ENCODE measurements at places on chromosomes 1 and 21.

- no peak for DNase-seq
Observed at GRCh38 chr1:48644190-48644900, 132.3 kb downstream of the BEND5 start.

DNA sequence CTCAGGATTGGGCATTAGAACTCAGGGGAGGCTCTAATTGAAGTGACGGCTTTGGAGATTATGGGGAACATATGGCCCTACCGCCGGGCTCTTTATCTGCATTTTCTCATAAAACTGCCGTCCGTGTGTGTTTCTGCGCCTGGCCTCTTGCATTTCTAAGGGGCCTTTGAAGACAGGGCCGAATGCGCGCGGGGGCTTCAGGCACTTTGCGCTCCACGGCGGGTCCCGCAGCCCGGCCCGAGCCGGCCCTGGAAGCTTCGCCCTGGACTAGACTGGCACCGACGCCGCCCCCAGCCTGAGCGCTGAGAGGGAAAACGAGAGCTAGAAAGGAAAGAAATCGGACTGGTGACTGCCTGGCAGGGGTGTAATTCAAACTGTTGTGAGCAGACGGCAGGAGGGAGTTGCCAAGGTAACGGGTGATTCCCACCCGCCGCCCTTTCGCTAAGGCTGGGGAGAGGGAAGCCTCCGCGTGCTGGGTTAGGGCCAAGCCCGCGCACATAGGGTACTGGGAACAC, 120.7 kb downstream of the LMX1A start:
- DNase-seq, result no peak

DNA sequence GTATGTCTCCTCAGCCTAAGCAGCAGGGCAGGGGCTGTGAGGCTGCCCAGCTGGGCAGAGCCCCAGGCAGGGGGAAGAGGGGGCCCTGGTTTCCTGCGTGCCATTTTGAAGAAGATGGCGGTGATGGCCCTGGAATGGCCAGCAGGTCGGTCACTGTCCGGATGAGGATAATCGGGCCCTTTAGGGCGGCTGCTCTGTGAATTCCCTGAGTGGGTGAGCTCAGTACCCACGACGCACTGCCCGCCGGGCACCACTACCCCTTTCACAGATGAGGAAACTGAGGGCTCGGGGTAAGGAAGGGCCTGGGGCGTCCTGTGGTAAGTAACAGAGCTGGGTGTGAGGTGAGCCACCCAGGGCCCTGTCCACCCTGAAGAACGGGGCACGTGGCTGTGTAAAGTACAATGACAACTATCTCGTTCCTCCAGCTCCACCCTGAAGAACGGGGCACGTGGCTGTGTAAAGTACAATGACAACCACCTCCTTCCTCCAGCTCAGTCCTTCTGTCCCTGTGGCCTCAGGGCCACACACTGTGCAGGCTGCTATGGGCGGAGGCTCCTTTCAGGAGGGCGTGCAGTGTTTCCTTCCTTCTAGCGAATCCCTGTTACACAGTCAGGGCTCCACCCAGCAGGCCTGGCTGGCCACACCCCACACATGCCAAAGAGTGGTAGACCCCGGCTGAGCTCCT, 23.2 kb downstream of the ITGB2 start:
- DNase-seq, result no peak

- DNase-seq, result peak; percentile 58
Observed at GRCh38 chr1:243848858-243849420, 1.1 kb downstream of the AKT3 start.

DNA sequence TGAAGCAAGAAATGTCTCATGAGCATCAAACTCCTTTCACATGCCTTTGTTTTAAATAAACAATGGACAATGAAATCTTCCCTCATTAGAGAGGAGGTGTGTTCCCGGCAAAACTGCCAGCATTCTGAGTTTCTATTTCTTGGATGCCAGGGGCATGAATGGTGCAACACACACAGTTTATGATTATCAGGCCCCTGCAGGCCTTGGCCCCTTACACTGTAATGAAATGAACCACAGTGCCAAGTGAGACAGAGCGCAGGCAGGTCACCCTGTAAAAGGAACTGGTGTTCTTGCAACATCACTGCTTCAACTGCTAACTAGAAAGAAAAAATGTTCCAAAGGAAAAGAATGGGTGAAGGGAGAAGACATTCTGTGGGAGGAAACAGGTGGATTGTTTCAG, 3.8 kb upstream of the PIGC start:
- DNase-seq, result no peak

GRCh38 chr1:25673962-25674806, 57.6 kb downstream of the MAN1C1 start:
- no peak for DNase-seq

- no peak for DNase-seq
Observed at GRCh38 chr1:245772325-245772724, 617.5 kb downstream of the KIF26B start.

DNA sequence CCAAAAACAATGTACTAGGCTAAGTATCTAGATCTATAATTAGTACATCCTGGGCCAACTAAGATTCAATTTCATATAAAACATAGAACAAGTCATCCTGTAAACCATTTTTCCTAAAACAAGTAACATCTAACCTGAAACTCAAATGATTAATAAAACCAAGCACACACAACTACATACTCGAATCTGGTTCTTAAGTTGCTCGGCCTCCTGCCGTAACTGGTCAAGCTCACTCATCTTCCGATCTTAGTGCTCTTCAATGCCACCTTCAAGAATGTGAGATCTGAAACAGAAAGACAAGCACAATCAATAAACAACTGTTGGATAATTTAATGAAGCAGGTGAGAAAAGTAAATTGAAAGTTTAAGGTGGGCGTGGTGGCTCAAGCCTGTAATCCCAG, 46.9 kb upstream of the NADK start:
- DNase-seq, result no peak

- peak; percentile 56 for DNase-seq
Observed at GRCh38 chr1:230858918-230859729, 9.2 kb downstream of the C1orf198 start.

GRCh38 chr1:183871142-183871541, 66.2 kb downstream of the RGL1 start:
- no peak for DNase-seq

DNA sequence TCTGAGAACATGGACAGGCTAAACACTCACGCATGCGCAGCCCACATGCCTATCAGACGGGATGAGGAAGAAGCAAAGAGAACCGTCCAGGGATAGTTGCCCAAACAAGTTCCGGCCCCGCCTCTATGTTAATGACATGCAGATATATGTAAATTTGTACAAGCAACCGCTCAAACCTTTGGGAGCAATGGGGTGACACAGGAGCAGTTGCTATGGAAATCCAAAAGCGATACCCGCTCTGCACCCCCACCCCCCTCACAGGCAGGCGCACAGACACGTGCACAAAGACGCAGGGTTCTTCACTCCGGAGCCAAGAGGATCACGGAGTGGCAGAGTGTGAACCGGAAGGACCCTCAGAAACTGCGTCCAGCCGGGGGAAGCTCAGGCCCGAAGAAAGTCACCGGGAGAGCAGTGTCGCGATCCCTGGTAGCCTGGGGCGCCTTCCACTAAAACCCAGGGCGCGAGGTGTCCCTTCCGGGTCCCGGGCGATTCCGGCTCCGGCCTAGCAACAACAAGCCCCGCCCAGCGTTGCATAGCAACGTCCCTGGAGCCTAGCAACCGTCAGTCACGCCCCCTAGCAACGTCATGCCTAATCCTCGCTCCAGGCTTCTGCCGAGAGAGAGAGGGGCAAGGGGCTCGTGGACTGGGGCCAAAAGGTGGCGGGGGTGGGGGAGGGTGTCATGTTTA, 24.1 kb upstream of the ADGRB2 start:
- peak; percentile 96 for DNase-seq

Measured in AG08395 (cell line).